ENCODE measurements at places on chromosomes 12 and 14.
A peak's percentile ranks its signal among the peaks of the same experiment; 100 is the strongest.

DNA sequence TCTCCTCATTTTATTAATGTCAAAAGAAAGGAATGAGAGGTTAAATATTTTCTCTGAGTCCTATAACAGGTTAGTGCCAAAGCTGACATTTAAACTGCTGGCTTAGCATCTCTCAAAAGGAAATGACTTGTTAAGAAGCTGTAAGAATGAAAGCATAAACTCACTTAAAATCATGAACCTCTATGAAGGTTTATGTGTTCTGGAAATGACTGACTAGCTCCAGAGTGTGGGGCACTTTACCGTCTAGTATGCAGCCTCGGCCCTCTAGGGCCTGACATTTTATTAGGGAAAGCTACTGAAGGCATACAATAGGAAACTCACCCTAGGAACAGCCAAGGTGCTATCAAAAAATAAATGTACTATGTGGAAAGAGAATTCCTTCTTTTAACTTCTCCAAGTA is 35.1 kb downstream of the SPX start:
- no peak for DNase-seq

DNA sequence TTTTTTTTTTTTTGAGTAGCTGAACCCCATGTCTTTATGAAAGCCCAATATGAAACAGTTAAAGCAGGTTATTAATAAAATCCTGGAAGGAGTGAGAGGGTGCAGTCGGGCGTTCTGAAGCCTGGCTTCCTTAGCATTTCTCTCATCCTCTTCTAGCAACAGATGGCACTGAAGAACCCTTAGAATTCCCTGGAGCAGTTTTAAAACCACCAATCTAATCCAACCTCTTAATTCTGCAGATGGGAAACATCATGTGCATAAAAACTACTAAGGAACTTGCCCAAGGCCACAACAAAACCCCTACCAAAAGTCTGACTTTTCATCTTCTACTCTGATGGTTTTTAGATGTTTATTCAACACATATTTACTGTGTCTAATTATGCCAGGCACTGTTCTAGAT is 25.2 kb downstream of the PRDM4 start:
- DNase-seq: no peak

- DNase-seq: no peak
Measured at GRCh38 chr12:28156362-28156761, 33.9 kb upstream of the CCDC91 start.

DNA sequence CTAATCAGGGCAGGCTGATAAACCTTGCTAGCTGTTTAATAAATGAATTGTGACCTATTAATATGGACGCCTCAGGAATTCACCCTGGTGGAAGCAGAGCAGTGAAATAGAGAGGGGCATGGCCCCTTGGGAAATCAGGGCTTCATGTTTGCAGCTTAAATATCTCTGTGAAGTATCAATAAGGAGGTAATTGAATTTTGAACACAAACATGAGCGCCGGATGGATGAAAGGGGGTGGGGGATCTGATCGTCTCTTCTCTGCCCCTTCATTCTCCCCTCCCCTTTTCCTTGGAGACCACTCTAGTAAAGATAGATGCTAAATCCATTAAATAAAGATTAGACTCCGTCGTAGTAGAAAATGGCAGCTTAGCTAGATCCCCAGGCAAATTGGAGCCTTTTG is 70.5 kb downstream of the LIN52 start:
- no peak for DNase-seq

- no peak for DNase-seq
Measured at GRCh38 chr12:40752011-40752410, 59.8 kb downstream of the CNTN1 start.

DNA sequence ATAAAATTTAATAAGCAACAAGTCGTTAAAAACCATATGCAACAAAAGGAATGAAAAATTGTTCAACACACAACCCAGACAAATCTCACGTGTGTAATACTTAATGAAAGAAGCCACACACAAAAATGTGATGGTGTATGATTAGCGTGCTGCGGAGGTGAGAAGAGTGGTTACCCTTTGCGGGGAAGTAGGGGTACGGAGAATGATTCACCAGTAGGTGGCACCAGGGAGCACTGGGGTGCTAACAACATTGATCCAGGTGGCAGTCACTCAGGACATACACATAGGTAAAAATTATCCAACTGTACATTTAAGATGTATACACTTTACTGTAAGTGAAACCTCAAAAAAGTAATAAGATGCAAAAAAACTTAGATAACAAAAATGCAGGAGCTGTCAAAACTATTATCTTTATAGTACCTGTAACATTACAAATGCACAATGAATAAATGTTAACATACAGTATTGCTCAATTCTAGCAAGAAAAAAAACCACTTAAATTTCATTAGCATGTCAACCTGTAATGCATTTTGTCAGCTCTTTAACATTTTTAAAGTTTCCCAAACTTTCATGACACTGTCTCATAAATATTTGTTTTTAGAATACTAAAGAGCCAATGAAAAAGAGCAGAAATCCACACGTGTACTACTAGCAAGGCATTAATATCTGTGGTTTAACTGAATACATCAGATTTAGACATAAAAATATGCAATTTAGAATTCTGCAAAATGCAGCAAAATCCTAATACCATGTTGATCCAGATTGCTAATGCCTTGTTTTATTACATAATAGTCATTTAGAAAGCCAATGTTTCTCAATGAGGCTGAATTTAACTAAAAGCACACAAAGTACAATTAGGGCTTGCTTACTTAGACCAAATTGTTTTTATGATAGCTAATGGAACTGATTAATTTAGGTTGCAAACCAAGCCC is 46.7 kb downstream of the TMCC3 start:
- DNase-seq: peak; percentile 23

- DNase-seq: peak; percentile 53
Measured at GRCh38 chr12:50220363-50220995, 53.3 kb upstream of the CERS5 start.

GRCh38 chr12:76340680-76341435 is 7.4 kb downstream of the BBS10 start:
- DNase-seq: peak; percentile 45

- DNase-seq: peak; percentile 86
Measured at GRCh38 chr12:116863275-116863767, 17.9 kb downstream of the HRK start.

DNA sequence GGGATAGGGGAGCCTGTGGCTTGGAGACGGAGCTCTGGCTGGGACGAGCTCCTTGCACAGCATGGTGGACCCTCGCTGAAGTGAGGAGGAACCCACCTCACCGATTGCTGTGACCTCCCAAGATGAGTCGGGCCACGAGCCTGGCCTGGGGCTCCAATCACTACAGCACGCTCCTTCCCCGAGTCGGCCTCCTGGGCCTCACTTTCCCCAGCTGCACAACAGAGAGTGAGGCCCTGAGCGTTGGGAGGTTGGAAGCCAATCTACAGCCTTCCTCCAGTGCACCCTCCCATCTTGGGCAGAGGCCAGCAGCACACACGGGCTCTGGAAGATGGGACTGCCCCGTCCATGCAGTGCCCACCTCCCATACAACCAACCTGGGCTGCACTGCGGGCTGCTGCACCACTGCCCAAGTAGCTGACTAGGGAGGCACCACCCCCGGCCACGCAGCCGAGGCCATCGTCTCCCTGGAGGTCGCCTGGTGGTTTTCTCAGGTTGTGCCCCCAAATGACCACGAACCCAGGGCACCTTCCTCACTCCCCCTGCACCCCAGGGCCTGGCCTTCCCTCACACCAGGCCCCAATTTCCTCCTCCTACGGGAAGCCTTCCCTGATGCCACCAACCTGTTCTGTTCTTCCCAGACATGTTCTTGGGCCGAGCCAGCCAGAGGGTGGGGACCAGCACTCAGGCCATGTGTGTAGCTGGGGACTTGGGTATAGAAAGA is 152.3 kb upstream of the C14orf180 start:
- no peak for DNase-seq

DNA sequence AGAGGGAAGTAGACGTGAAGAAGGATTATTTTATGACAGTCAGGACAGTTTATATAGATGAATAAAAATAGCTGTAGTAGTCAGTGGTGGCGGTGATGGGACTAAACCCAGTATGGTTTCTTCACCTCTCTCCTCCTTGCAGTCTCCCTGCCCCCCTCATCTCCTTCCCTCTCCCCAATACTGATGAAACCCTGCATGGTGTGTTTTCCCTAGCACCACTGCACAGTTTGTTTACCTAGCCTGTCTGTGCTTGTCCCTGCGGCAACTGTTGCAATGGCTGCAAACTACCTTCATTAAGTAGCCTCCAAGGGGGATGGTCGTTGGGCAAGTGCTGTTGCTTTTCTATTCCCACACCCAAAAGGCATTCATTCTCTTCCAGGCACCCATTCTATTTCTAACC is 14.7 kb downstream of the PCBP2 start:
- no peak for DNase-seq

DNA sequence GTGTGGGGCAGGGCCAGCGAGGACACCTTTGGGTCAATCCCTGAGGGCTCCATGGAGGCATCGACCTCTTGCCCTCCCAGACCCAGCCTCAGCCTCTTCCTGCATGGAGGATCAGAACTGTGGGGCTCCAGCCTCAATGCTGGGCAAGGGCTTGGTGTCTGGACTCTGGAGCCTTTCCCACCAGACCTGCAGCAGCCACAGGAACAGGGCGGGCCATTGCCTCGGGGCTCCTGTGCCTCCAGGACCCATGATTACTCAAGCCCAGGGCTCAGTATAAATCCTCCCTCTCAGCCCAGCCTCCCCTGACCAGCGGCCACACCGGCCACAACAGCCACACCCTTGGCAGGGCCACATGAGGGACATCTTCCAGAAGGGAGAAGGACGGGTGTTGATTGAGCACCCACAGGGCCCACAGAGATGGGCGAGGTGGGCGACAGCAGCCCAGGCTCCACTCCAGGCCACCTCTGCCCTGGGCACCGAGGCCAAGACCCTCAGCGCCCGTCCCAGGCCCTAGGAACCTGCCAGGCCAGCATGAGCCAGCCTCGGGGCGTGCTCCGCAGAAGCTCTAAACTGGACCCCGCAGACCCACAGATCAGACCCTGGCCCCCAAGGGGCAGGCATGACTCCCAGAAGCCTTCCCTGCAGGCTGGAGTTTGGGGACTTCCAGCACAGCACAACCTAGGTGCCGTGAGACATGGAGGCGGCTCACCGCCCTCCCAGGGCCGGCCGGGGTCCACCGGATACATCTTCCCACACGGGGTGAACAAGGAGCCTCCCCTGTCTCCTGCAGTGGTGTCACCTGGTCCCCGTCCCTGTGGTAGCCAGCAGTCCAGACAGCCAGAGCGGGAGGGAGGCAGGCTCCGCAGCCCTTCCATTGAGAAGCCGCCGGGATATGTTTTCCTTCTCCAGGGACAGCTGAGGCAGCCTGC is 25.1 kb downstream of the NCOR2 start:
- DNase-seq: no peak

- no peak for DNase-seq
Measured at GRCh38 chr12:85877459-85877858, 3.4 kb downstream of the NTS start.

GRCh38 chr12:8668441-8668840 is 5.8 kb upstream of the MFAP5 start:
- no peak for DNase-seq

- DNase-seq: no peak
Measured at GRCh38 chr12:131460520-131460919, 250.4 kb upstream of the SFSWAP start.

- peak; percentile 39 for DNase-seq
Measured at GRCh38 chr12:1633459-1633858, 4.4 kb downstream of the WNT5B start.

DNA sequence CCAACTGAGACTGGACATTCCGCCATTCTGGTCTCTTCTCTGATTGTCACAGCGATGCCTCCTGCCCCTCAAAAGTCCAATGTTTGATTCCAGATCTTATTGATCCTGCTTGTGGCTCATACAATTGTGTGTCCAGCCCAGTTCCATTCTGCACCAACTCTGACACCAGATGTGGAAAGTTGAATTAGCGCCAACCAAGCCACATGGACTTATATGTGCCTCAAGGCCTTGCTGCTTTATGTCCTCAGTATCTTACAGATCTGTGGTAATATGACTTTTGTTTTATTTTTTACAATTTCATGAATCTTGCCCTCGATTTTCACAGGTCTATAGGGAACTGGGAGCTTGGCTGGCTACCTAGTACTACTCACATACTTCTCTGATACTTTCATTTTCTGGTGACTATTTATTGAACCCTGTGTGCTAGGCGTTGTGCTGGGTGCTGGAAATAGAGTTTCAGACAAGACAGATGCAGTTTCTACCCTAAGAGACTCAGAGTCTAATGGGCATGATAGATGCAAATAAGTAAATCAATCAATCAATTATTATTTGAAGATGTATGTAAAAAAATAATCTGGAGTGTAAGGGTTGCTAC is 472.0 kb downstream of the TMTC2 start:
- no peak for DNase-seq

- DNase-seq: no peak
Measured at GRCh38 chr12:80632835-80633234, 74.6 kb upstream of the MYF6 start.

- peak; percentile 90 for DNase-seq
Measured at GRCh38 chr12:89433634-89434033, 81.3 kb upstream of the DUSP6 start.

GRCh38 chr12:113040722-113041171 is 15.8 kb upstream of the DTX1 start:
- DNase-seq: peak; percentile 97

- DNase-seq: no peak
Measured at GRCh38 chr12:106106892-106107291, 31.9 kb downstream of the NUAK1 start.

GRCh38 chr14:54396183-54396492 is 669 bp upstream of the CDKN3 start:
- DNase-seq: no peak

DNA sequence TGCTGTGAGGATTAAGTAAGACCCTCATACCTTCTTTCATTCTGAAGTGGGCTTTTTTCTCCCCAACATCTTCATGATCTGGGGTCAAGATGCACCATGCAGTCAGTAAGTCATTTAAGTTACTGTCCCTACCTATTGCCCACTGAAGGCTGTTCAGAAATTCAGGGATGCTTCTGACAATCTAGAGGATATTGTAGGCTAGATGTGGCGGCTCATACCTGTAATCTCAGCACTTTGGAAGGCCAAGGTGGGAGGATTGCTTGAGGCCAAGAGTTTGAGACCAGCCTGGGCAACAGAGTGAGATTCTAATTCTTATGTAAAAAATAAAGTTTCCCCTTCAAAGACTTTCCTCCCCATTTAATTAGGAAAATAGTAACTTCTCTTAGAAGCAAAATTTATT is 28.7 kb downstream of the PHETA1 start:
- no peak for DNase-seq

DNA sequence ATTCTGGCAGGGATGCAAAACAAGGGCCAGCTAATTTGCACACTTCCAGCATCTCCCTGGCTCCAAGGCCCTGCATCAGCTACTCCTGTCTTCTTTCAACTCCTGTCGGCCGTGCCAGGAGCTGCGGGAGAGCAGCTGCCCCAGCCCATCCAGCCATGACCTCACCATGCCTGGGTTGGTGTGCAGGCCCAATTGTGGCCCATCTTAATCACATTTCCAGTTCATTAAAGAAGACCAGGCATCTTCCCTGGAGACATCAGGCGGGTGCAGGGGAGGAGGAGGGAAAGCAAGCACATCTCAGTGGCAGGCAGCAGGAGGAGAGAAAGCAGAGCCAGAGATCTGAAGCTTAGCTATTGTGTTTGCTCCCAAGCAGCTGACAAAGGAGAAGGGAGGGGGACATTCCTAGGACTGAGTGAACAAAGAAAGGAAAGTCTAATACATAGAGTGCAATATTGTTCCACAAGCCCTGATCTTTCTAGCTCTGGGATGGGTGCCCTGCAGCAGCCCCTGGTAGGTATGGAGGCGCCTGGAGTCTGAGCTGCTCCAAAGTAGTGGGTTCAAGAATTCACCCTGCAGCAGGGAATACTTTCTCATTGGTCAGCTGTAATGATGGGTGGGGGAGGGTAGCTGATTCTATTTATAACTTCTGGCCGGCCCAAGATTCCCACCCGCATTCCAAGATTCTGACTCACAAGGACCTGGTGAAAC is 40.1 kb downstream of the VWF start:
- DNase-seq: no peak

All from inflammatory macrophage treated with lipopolysaccharide for 4 hours (primary cell).